ENCODE measurements at places on chromosomes 6 and 20. TPM values are rescaled to one million over a fixed set of nuclear protein-coding genes. Genes with fewer than 3 reads are reported as not detected.

Gene HLA-DOB
- 0.20 TPM for total RNA-seq

Gene PRKN
- total RNA-seq = 9.5 TPM

Gene B3GALT4
- 5.8 TPM for total RNA-seq

Gene MAS1
- 0.06 TPM for total RNA-seq

Gene HLA-G
- not detected for total RNA-seq

Gene SCRT2
- 0.40 TPM for total RNA-seq

Gene ZNF292
- 81.5 TPM for total RNA-seq

Gene PEX3
- total RNA-seq = 35.0 TPM

Gene PBOV1
- total RNA-seq = not detected

Gene NOX3
- not detected for total RNA-seq

Gene STMND1
- 1.7 TPM for total RNA-seq

Gene POM121L2
- total RNA-seq = not detected

Gene TCF21
- not detected for total RNA-seq

Gene TMEM181
- 59.0 TPM for total RNA-seq

Gene FOXS1
- 0.89 TPM for total RNA-seq

Gene ANKRD66
- total RNA-seq = 3.5 TPM

Gene CST2
- not detected for total RNA-seq

Gene SLC4A11
- 0.50 TPM for total RNA-seq

Gene NKAIN2
- 44.9 TPM for total RNA-seq

All from spinal cord (tissue), 10 donors.